ENCODE measurements at places on chromosomes 4 and X.

DNA sequence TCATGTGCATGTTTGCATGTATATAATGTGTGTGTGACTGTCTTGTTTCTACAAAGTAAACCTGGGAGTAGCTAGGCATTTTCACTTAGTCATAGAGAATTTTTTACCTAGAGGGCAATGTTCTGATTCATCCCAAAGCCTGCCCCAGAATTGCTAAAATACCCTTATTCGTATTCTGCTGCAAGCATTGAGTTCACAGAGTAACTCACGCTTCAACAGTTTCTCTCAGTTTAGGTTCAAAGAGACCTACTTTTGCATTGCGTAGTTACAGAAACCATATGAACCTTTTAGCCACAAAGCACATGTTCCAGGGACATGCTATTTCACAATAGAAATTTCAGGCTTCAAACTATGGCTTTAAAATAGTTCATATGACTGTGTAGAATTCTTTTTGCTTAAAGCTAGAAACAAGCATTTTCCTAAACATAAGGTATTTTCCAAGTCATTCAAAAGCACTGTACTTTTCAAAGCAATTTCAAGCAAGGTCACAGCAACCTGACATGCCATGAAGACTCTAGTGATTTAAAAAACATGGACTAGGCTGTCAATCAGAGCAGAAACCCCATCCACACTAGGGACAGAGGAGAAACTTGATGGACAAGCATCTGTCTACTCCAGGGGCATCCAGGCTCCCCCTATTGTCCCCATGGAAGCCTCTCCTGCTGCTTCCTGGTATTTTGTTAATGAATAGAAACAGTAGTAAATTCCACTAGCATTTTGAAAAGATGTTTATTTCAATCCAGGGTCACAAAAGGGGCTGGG is 81.5 kb upstream of the MAPK10 start:
- no peak for DNase-seq

- no peak for DNase-seq
Measured at GRCh38 chr4:78781924-78782323, 5.8 kb downstream of the BMP2K start.

GRCh38 chrX:37906357-37906756 is 59.0 kb upstream of the DYNLT3 start:
- DNase-seq: no peak

DNA sequence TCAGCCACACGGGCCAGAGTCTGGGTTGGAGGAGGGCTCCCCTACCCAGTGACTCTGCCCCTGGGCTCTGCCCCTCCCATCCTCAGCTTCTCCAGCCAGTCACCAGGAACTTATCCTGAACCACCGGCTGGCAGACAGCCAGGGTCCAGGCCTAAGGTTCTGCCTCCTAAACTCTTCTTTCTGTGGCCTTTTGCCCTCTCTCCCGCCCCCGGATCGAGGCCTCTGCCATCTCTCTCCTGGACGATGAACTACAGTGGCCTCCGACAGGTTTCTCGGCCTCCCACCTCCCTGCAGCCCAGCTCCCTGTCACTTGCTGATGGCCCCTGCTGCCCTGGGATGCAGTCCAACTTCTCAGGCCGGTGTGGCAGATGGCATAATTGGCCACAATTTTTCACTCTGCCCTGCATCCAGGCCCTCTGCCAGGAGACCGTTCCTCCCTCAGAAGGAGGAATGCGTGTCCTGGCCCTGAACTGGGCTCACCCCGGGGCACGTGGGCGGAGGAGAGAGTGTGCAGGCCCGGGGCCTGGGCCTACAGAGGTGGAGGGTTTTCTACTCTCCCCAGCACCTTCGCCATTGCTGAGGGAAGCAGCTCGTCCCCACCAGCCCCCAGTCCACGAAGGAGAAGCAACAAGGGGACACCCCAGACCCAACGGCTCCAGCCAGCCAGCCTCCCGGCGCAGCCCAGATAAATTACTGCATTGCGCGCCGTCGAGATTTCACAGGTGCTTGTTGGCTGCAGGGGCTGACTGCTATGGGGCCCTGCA is 81.9 kb upstream of the LRPAP1 start:
- DNase-seq: no peak

GRCh38 chrX:20056704-20057103 is 60.0 kb downstream of the MAP7D2 start:
- DNase-seq: no peak

- DNase-seq: no peak
Measured at GRCh38 chrX:34381241-34381640, 249.1 kb upstream of the FAM47A start.

- no peak for DNase-seq
Measured at GRCh38 chrX:48492293-48492910, 16.4 kb upstream of the PORCN start.

DNA sequence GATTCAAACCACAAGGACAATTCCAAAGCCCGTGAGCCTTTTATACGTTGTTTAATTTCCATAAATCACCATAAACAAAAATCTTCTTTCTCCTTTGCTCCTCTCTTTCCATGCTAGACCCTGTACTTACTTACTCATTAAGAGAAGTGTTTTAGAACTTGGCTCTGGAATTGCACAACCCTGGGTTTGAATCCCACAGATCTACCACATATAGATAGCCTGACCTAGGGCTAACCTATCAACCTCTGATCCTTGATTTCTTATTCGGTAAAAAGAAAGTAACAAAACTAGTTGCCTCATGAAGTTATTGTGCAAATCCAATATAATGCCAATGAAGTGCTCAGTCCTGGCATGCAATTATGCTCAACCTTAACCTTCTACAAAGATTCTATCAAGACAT is 68.8 kb downstream of the ZAR1 start:
- no peak for DNase-seq

DNA sequence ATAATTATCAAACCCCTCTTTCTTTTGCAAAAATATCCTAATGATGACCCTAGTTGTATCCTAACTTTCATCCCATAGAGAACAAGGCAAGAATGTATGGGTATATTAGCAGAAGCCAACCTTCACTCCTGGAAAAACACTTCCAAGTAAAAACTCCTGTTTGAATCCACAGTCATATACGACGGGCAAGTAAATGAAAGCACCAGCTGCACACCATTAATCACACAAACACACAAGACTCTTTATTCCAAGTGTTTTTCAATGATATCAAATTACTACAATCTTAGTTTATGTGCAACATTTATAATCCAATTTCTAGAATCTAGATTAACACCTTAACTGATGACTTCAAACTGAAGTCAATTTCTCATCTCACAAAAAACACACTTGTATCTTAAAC is 22.9 kb downstream of the ACSL4 start:
- no peak for DNase-seq

GRCh38 chrX:149715468-149715867 is 3.6 kb downstream of the MAGEA11 start:
- DNase-seq: no peak

DNA sequence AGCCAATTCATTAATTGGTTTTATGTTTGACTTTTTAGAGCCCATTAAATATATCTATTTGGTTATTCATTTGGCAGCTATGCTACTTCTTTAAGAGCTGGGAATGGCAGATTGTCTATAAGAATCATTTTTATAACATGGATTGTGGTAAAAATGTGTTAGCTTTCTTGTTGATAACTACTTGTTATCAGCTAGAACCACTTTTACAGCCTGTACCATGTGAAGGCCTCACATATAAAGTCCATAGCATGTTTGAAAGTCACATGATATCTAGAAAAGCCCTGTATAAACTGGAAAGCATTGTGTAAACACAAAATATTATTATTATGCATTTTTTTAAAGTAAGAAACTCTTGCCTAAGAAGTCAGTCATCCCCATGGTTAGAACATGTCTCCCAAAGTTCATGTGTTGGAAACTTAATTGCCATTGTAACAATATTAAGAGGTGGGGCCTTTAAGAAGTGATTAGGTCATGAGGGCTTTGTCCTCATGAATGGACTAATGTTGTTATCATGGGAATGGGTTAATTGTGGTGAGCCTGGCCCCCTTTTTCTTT is 110.9 kb upstream of the BMP2K start:
- DNase-seq: no peak

Data from hematopoietic multipotent progenitor cell (in vitro differentiated cells).